ENCODE measurements at places on chromosomes 3 and 15. TPM values are rescaled to one million over a fixed set of nuclear protein-coding genes. Genes with fewer than 3 reads are reported as not detected.

GRCh38 chr3:16205156-16205870 lies 30.8 kb downstream of the GALNT15 start:
- DNase-seq: no peak
- H3K27me3 ChIP-seq: no peaks in the 10 kb centered on the region
- no peak overlapping the region for H3K4me3 ChIP-seq
- no peaks in the 10 kb centered on the region for H3K4me1 ChIP-seq

GRCh38 chr3:51819709-51820406 lies 40.8 kb upstream of the IQCF6 start:
- H3K27ac ChIP-seq: no peak overlapping the region
- H3K4me1 ChIP-seq: no peaks in the 10 kb centered on the region
- no peaks in the 10 kb centered on the region for H3K36me3 ChIP-seq
- no peak for DNase-seq

DNA sequence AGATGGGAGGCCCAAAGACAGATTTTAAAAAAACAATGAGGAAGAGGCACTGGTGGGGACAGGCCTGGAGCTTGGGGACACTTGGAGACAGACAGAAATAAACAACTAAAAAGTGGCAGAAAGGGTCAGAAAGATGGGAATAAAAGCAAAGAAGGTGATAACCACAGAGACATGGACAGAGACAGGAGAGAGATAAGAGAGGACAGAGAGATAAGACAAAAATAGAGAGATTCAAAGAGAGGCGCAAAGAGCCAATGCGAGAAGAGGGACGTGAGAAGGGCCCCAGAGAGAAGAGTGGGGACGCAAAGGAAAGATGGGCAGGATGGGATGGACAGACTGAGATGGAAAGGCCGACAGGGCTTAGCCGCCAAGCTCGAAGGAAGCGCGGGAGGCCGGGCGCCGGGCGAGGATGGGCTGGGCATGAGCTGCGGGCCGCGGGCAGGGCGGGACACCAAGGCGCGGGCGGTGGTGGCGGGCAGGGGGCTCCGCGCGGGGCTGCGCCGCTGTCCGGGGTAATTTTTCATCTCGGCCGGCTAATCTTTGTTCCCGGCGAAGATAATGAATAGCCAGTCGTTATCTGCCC lies 3.1 kb upstream of the GATA2 start:
- H3K4me3 ChIP-seq: no peak overlapping the region
- DNase-seq: no peak
- peaks cover 17% of the 10 kb centered on the region for H3K27me3 ChIP-seq
- H3K27ac ChIP-seq: no peak overlapping the region
- peaks cover 21% of the 10 kb centered on the region for H3K4me1 ChIP-seq

GRCh38 chr3:135736740-135737139 lies 228.8 kb upstream of the PPP2R3A start:
- no peaks in the 10 kb centered on the region for H3K27me3 ChIP-seq
- no peak overlapping the region for H3K27ac ChIP-seq
- no peaks in the 10 kb centered on the region for H3K36me3 ChIP-seq
- DNase-seq: no peak
- H3K4me3 ChIP-seq: no peak overlapping the region

The CNTN6 gene
- polyA plus RNA-seq: not detected

The COMMD4 gene
- polyA plus RNA-seq: 53.7 TPM

The TP63 gene
- 0.11 TPM for polyA plus RNA-seq

GRCh38 chr3:174662653-174663052 lies 196.5 kb upstream of the NAALADL2 start:
- no peaks in the 10 kb centered on the region for H3K36me3 ChIP-seq
- H3K4me1 ChIP-seq: no peaks in the 10 kb centered on the region
- H3K27ac ChIP-seq: no peak overlapping the region
- H3K4me3 ChIP-seq: no peak overlapping the region
- DNase-seq: no peak

DNA sequence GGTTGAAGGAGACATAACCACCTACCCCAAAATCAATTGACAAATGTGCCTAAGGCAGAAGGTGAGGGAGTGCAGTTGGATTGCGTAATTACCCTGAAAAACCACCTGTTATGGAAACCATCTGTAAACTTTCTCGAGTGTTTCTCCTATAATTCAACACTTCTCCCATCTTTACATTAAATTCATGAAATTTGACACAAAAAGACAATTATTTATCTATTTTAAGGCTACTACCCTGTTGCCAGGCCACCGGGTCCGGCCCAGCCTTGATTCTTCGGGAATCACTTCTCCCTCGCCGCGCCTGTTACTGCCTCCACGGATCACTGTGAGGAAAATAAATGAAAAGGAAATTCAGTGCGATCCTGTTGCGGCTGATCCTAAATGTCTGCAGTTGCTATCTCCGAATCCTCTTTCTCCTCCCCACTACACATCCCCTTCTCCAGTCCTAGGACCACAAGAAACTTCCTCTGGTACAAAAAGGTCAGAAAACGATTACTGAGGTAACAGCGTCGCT lies 646 bp downstream of the IQCB1 start:
- H3K27me3 ChIP-seq: no peaks in the 10 kb centered on the region
- peaks cover 3% of the 10 kb centered on the region for H3K4me1 ChIP-seq
- H3K4me3 ChIP-seq: peak overlapping the region; percentile 85
- DNase-seq: no peak
- H3K27ac ChIP-seq: peak overlapping the region; percentile 72

The SEMA3F gene
- 9.3 TPM for polyA plus RNA-seq

- no peak overlapping the region for H3K4me3 ChIP-seq
- H3K27me3 ChIP-seq: no peaks in the 10 kb centered on the region
- H3K27ac ChIP-seq: no peak overlapping the region
- no peaks in the 10 kb centered on the region for H3K4me1 ChIP-seq
- H3K36me3 ChIP-seq: peaks cover 93% of the 10 kb centered on the region
- no peak for DNase-seq
Measured at GRCh38 chr3:33858131-33858530, 59.7 kb downstream of the PDCD6IP start.

DNA sequence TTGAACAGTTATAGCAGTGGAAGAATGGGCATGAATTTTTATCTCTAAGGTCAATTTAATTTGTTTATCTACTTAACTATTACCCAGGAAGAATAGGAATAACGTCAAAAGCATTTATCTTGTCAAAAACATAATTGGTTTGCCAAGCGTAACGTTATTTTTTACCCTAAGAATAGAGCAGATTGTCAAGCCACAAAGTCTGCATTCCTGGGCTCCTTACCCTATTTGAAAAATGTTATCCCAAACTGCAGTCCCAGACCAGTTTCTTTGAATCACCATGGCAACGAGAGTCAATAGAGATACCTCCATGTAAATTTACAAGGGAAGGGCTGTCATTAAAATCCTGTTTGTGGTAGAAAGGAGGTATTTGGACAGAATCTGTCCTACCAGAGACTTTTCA lies 61.1 kb downstream of the CPNE4 start:
- H3K36me3 ChIP-seq: no peaks in the 10 kb centered on the region
- no peaks in the 10 kb centered on the region for H3K4me1 ChIP-seq
- H3K27me3 ChIP-seq: no peaks in the 10 kb centered on the region
- H3K27ac ChIP-seq: no peak overlapping the region
- H3K4me3 ChIP-seq: no peak overlapping the region
- DNase-seq: no peak

DNA sequence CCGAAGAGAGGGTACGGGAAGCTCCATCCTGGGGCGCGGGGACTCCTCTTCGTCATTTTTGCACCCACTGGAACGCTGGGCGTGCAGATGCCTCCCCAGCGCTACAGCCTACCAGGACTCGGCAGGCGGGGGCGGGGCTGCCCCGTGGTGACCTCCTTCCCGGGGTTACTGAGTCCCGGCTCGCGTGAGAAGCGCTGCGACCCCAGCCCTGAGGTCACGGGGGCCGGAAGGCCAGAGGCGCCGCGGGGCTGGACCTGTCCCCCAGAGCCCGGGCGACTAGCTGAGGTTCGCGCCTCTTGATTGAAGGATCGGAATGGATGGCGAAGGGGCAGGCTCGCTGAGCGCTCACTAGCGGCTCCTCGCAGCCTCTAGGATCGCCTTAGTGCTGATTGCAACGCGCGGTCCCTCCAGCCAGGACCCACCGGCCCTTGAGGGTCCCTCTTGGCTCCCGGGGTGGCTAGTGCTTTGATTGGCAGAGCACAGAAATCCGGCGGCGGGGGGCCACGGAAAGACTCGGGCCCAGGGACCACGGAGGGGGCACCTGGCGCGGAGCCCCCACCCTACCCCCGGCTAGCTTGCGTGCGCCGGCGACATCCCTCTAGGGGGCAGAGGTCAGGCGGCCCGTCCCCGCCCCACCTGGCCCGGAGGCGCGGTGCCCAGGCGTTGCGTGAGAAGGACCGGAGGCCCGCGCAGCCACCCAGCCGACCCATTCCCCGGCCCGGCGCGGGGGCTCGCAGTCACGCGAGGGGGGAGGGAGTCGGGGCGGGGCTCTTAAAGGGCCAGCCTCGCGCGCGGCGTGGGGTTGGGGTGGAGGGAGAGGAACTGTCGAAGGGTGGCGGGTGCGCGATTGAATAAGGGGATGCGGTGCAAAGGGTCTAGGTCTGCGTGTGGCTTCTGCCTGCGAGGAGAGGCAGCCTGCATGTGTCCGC lies 781 bp upstream of the CYP1A1 start:
- no peaks in the 10 kb centered on the region for H3K27me3 ChIP-seq
- no peak overlapping the region for H3K27ac ChIP-seq
- H3K36me3 ChIP-seq: no peaks in the 10 kb centered on the region
- H3K4me1 ChIP-seq: peaks cover 30% of the 10 kb centered on the region
- peak overlapping the region; percentile 64 for H3K4me3 ChIP-seq

The RTP1 gene
- not detected for polyA plus RNA-seq

DNA sequence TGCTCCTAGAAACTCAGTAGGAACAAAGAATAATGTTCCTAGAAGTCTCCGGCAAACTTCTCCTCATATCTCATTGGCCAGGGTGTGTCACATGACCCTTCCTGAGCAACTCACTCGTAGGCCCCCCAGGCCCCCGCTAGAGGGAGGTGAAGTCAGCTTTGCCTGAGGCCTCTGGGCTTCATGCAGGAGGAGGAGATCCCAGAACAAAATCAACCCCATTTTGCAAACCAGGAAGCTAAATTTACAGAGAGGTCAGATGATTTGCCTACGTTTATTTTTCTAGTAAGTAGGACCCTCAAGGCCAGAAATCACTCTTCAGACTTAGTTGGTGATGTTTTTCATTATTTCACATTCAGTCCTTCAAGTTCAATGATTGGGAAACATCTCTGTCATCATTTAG lies 99.1 kb downstream of the SSR3 start:
- no peaks in the 10 kb centered on the region for H3K36me3 ChIP-seq
- no peak overlapping the region for H3K27ac ChIP-seq
- H3K27me3 ChIP-seq: no peaks in the 10 kb centered on the region
- DNase-seq: no peak
- peaks cover 6% of the 10 kb centered on the region for H3K4me1 ChIP-seq

The ST8SIA2 gene
- polyA plus RNA-seq: 2.1 TPM

GRCh38 chr3:69823743-69824142 lies 84.5 kb downstream of the MITF start:
- DNase-seq: no peak
- H3K36me3 ChIP-seq: no peaks in the 10 kb centered on the region

DNA sequence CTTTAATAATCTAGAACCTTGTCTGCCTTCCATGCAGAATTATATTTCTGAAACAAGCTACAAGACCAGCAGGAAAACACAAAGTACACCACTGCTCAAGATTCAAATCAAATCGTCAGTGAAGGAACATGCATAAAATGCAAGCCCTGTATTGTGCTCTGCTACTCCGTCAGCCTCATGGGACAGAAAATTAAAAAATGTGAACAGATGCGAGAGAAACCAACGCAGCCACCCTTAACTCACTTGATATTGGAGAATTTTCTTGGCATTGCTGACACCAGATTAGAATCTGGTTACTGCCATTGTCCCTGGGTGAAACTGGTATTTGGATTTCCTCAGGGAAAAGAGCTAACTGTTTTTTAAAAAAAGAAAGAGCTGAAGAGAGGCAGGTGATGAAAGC lies 23.6 kb downstream of the ANXA2 start:
- no peak overlapping the region for H3K4me3 ChIP-seq
- H3K27ac ChIP-seq: peak overlapping the region; percentile 87
- H3K36me3 ChIP-seq: no peaks in the 10 kb centered on the region

DNA sequence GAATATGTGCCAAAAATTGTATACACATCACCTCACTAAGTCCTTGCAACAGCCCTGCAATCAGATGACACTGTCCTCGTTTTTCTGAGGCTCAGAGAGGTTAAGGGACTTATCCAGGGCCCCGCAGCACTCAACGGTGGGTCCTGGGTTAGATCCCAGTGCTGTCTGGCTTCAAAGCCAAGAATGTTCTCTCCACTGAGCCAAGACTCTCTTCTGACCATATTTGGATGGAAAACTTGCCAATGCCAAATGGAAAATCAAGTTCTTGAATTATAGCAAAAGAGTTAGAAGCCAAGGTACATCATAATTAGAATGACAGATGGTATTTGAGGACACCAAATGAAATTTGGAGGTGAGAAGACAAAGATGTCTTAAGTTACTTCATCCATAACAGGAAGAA lies 75.9 kb downstream of the NCEH1 start:
- H3K27ac ChIP-seq: no peak overlapping the region
- H3K36me3 ChIP-seq: peaks cover 13% of the 10 kb centered on the region
- no peak for DNase-seq
- H3K4me3 ChIP-seq: no peak overlapping the region
- H3K4me1 ChIP-seq: peaks cover 6% of the 10 kb centered on the region
- no peaks in the 10 kb centered on the region for H3K27me3 ChIP-seq

The CLRN1 gene
- polyA plus RNA-seq: not detected

The SKOR1 gene
- 0.23 TPM for polyA plus RNA-seq

DNA sequence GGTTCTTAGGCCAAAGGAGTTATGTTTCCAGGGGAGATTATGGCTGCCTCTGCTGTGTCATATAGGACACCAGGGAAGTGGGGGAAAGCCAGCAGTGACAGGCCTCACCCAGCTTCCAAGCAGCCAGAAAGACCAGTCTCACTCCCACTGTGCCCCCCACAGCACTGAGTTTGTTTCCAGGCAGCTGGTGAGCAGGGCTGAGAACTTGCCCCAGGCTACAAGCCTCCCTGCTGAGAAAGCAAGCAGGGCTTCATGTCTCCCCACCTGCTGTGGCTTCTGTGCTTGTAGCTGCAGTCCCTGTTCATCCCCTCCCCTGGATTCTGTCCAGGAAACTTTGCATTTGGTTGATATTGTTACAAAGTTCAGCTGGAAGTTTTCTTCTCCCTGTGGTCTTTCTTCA lies 376.3 kb downstream of the PDCD6IP start:
- H3K27ac ChIP-seq: no peak overlapping the region
- no peaks in the 10 kb centered on the region for H3K4me1 ChIP-seq
- no peaks in the 10 kb centered on the region for H3K27me3 ChIP-seq
- H3K36me3 ChIP-seq: no peaks in the 10 kb centered on the region
- H3K4me3 ChIP-seq: no peak overlapping the region

DNA sequence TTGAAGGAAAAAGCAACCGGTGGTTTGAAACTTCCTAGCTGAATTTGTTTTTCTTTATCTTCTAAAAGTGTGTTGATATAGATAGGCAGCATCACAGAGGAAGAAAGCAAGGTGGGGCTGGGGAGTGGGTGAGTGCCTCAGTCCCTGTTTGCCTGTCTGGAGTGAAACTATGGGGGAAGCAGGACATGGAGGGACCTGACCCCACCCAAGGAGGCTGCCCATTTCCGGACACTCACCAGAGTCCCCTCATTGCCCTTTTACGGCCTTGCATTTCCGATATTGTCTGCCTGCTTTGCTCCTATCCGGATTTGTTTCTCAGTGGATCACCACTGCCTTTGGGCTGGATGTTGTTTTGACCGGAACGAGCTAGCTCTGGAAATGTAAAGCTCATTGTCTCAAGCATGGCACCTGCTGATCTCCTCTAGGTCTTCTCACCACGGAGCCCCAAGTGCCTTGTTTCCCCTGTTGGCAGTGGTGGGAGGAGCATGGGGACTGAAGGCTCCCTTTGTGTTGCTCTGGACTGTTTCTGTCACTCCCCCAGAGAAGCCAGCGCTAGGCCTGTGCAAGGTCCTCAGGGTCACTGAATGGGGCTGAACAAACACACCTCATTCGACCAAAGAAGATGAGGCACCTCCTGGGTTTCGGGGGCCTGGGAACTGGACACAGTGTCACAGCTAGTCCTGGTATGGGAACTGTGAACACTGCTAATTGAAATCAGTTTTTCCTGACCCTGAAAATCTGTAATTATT lies 7.0 kb downstream of the CLDN11 start:
- H3K4me3 ChIP-seq: no peak overlapping the region
- H3K4me1 ChIP-seq: no peaks in the 10 kb centered on the region
- no peaks in the 10 kb centered on the region for H3K36me3 ChIP-seq
